Stimulated activated CD4-positive, alpha-beta T cell treated with anti-CD3 and anti-CD28 coated beads, Interleukin-1b, Interleukin-23, amount 100 ng/mL, for 1 hour (primary cell): ENCODE measurements at places on chromosomes 12 and 14.

DNA sequence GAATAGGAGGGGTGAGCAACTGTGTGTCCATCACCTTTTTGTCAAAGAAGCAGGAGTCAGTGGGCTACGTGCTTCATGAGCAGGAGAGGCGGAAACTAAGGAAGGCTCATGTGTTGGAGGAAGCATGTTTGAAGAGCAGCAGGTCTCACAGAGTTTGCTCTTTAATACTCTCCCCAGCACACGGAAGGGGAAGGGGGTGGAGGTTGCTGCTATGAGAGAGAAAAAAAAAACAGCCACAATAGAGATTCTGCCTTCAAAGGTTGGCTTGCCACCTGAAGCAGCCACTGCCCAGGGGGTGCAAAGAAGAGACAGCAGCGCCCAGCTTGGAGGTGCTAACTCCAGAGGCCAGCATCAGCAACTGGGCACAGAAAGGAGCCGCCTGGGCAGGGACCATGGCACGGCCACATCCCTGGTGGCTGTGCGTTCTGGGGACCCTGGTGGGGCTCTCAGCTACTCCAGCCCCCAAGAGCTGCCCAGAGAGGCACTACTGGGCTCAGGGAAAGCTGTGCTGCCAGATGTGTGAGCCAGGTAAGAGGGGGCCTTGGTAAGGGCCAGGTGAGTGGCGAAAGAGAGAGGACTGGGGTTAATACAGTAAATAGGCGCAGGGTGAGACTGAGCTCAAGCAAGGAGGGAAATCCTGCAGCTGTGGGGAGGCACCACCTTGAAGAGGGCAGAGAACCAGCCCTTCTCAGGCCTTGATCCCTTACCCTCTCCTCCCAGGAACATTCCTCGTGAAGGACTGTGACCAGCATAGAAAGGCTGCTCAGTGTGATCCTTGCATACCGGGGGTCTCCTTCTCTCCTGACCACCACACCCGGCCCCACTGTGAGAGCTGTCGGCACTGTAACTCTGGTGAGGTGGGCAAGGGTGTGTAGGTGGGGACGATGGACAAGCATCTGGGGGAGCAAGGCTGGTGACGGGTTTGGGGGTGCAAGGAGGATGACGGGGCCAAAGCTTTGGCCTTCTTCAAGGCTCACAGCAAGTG is at the start of gene CD27:
CD27 (plus strand) TSS at position 252 of the 985 bp plus-strand sequence; CDS start at position 393, 141 bp downstream.
- DNase-seq = no peak

DNA sequence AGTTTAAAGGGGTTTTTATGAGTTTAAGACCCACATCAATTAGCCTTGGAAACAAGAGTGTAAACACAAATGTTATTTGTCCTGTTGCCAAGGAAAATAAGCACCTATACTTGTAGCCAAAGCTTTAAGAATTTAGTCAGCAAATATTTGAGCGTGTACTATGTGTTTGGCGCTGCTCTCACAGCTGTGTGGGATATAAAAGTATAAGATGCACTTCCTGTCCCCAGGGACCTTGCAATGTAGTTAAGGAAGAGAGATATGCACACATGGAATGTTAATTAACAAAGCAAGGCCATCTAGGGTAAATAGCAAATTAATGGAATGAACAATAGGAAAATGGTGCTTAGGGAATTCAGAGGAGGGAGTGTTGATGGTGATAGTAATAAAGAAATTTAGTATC is 134.9 kb upstream of the SRRM4 start:
- no peak for DNase-seq

DNA sequence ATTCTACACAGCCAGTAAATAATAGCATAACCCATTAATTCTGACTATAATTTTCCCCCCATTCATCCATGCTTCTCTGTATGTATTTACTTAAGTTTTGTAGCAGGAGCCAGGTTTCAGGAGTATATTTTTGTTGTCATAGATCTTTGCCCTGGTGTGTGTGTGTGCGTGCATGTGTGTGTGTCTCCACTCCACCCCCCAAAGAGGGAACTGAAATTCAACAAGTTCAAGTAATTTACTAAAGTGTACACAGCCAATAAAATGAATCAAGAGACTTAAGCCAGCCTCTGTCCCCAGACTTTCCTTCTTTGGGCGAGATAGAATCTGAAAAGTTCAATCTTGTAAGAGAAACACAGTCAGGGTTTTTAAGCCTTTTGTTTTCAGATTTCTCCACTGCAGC is 792.0 kb downstream of the MED13L start:
- no peak for DNase-seq

DNA sequence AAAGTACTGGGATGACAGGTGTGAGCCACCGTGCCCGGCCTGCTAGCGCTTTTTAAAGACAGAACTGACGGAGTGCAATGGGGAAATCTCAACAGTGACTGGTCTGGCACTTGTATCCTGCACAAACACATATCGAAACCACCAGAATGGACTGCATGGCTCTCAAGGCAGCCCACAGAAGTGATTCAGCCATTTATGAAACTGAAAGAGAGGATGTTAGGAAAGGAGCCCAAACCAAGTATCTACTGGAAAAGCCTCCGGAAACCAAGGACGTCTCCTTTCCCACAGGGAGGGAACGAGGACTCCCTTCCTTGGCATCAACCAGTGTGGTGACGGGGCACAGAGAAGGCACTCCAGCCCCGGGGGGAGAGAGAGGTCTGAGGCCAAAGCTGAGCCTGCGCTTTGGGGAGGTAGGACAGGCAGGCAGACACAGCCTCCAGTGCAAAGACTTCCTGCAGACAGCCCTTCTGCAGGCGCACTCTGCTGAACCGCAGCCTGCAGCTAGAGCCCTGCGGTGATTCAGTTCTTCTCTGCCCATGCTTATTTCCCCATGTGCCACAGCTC is 16.5 kb downstream of the SLC15A4 start:
- no peak for DNase-seq

GRCh38 chr12:113374823-113375428 is 16.5 kb downstream of the PLBD2 start:
- DNase-seq = no peak

GRCh38 chr14:74754157-74754556 is 9.0 kb upstream of the YLPM1 start:
- no peak for DNase-seq

DNA sequence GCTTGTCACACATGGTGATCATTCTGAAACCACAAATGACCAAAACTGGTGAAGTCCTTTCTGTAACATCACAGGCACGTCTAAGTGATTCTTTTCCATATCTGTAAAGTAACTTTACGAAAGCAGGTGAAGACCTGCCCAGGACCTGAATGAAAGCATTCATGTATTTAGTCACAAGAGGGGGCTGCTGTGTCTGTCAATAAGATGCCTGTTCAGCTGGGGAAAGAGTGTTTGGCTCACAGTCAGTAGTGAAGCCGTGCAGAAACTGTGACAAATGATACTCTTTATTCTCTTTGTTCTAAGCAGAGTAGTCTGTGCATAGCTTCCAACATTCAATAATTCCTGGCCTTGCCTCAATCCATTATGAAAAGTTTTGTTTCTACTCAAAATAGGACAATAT is 373.5 kb upstream of the OR4E1 start:
- DNase-seq = no peak

DNA sequence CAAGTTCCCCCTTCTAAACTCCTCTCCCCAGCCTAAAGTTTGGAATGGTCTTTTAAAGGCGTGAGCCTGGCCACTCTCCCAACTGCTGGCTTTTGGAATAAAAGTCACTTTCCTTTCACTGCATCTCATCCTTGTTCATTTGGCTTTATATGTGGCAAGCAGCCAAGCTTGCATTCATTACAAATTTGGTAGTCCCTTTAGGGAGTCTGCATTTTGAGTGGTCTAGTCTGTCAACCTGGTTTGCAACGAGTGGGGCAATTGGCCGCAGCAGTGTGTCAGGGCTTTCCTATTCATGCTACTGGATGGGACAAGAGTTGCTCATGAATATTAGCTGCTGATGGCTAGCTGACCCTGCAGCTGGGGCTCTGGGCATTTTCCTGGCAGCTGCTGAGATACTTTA is 57.0 kb downstream of the CATSPERB start:
- DNase-seq = no peak

- no peak for DNase-seq
Observed at GRCh38 chr12:70354787-70355186, 11.3 kb upstream of the KCNMB4 start.

DNA sequence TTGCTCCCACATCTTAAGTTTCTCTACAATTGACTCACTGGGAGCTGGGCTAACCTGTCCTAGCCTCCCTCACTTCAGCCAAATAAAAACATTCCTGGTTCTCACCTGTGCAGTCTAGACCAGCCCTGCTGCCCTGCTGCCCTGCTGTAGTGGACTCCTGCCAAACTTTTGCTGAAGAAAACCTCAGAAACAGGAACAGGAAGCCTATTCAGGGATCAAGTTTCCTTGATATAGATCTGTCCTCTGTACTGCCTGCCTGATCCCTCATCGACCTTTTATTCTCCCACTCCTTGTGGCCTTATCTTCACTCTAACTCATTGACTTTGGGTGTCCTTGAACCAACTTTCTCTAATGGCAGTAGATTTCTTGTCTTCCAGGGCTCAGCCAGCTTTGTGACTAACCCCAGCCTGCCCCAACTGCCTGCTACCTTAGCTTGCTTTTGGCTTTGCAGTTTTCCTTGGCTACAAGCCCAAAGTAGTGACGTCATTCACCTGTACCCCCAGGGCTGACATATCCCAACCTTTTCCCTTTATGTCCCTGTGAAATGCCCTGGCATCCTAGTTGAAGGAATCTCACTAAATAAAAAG is 234.8 kb downstream of the DUSP6 start:
- DNase-seq = no peak

GRCh38 chr14:61119006-61119405 is 138.0 kb downstream of the SLC38A6 start:
- no peak for DNase-seq
